ENCODE measurements at places on chromosomes 2 and 18. TPM values are rescaled to one million over a fixed set of nuclear protein-coding genes. Genes with fewer than 3 reads are reported as not detected.

Gene TMEM198
- 0.55 TPM for total RNA-seq

Gene CERKL
- 0.13 TPM for total RNA-seq

Gene POMC
- not detected for total RNA-seq

Gene TMEM178A
- total RNA-seq = 0.29 TPM

Gene TEX44
- total RNA-seq = not detected

Gene CIDEA
- not detected for total RNA-seq

Gene CPS1
- total RNA-seq = 10.4 TPM

Gene TRAPPC8
- total RNA-seq = 15.0 TPM

Gene UGT1A6
- 1.5 TPM for total RNA-seq

Gene TCF7L1
- total RNA-seq = 9.9 TPM

Gene EN1
- total RNA-seq = 0.87 TPM

Gene SMCHD1
- total RNA-seq = 14.4 TPM

Gene TTR
- total RNA-seq = not detected

Gene HJURP
- 64.5 TPM for total RNA-seq

Gene AMER3
- total RNA-seq = not detected

Gene CAPN10
- 25.9 TPM for total RNA-seq

Gene MYO7B
- 0.29 TPM for total RNA-seq

Gene DHRS9
- total RNA-seq = 3.5 TPM

Gene IL1R1
- 32.8 TPM for total RNA-seq

Gene ZC3H15
- total RNA-seq = 82.0 TPM

Gene NGEF
- total RNA-seq = 18.1 TPM

Gene NAT8
- not detected for total RNA-seq

Gene MBD2
- total RNA-seq = 53.4 TPM

Gene RAB10
- total RNA-seq = 248 TPM

Gene SCYGR4
- total RNA-seq = not detected

Gene SLC5A6
- total RNA-seq = 64.6 TPM

Gene BABAM2
- 47.5 TPM for total RNA-seq

Gene GPR39
- 9.0 TPM for total RNA-seq

Gene CYP20A1
- 9.9 TPM for total RNA-seq

Gene CCDC74B
- total RNA-seq = 6.1 TPM

Gene ZBTB14
- total RNA-seq = 6.8 TPM

Gene ZNF532
- total RNA-seq = 21.4 TPM

Data from A549 treated with GW870086 at 1 μM for 4 hours (cell line).